Parietal lobe (tissue), 2 donors: ENCODE measurements at places on chromosomes 12 and 14. TPM values are rescaled to one million over a fixed set of nuclear protein-coding genes. Genes with fewer than 3 reads are reported as not detected.

The SERPINA1 gene
- total RNA-seq = 1.9 TPM

The MGAT4C gene
- 77.3 TPM for total RNA-seq

The LYZ gene
- total RNA-seq = 2.2 TPM

The BATF gene
- not detected for total RNA-seq

The KLRG1 gene
- total RNA-seq = 19.7 TPM

The SETD3 gene
- 57.3 TPM for total RNA-seq

The HCFC2 gene
- total RNA-seq = 82.0 TPM
